Stimulated activated CD4-positive, alpha-beta T cell treated with anti-CD3 and anti-CD28 coated beads, Interleukin-15, amount 100 ng/mL, for 1 hour (primary cell): ENCODE measurements at places on chromosomes 3 and 15.

DNA sequence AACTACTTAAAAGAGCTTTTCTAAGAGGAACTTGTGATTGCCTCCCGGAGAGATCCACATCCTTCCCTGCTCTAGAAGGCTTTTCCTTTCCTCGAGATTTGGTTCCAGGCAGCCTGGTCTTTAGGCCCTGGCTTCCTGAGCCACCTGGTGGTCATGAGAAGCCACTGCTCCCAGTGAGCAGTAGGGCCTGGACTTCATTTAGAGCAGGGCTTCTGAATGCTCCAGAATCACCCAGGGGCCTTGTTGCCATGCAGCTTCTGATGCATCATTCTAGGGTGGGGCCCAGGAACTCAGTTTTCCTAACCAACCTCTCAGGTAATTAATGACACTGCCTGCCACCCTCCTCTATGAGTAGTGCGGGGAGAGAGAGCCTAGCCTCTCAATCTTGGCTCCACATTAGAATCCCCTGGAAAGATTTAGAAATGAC is 29.6 kb downstream of the PSMD6 start:
- DNase-seq = peak; percentile 23

GRCh38 chr3:164781755-164782154 is 296.5 kb downstream of the SI start:
- DNase-seq = no peak

DNA sequence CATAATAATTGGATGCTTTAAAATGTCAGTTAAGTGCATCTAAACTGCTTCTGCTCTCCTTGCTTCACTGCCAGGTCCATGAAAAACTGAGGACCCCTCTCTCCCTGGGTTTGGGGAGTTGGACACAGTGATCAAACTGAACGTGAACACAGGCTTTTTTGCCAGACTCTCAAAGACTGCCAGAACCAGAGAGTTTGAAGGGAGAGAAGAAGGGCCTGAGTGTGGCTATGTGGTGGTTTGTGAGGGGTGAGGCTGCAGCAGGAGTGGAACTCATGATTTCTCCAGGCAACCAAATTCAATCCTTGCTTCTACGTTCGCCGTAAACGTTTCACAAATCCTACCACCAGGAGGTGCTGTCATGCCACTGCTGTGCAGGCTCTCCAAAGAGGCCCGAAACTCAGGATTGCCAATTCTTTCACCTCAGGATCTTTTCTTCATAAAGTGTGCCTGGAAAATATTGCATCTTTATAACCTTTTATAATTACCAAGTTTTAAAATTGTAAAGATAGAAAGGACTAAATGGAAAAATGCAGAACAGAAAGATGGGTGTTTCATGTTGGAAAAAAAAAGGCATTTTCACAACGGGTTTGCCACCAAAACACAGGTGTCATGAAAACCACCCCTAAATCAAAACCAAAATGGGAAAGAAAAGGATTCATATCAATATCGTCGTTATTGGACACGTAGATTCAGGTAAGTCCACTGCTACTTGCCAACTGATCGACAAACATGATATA is 19.7 kb downstream of the TM4SF4 start:
- DNase-seq = no peak

GRCh38 chr3:69866988-69867720 is 127.9 kb downstream of the MITF start:
- no peak for DNase-seq

- no peak for DNase-seq
Observed at GRCh38 chr15:68228971-68229385, 550 bp downstream of the CLN6 start.

DNA sequence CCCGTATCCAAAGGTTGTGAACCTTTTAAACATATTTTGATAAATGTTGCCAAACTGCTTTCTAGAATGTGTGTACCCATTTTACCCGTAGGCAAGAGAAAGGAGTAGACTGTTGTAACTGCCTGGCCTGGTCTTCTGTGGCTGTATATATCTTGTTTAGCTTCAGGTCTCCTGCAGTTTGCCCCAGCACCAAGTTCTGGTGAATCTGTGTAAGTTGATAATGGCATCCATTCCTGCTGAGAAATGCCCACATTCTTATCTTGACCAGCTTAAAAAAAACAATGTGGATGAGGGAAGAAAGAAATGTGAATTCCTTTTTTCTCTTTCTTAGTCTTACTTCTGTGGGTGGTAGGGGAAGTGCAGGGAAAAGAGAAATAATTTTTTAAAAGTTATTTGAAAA is 53.3 kb upstream of the TLE3 start:
- no peak for DNase-seq

DNA sequence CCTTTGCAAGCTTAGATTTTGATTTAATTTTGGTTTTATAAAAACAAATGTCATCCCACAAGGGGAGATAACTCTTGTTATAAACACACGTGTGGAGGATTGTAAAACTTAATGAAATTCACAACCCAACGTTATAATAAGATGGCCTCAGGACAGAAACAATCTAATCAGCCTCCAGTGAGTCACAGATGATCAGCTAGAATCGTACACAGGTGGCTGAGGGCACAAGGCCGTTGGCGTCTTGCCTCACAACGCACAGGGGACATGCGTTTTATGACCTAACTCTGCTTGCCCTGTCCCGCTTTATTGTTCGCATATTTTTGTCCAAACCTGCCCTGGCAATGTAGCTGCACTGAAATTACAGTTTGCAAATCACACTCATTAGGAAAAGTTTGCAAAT is 121.9 kb upstream of the PDZRN3 start:
- no peak for DNase-seq

DNA sequence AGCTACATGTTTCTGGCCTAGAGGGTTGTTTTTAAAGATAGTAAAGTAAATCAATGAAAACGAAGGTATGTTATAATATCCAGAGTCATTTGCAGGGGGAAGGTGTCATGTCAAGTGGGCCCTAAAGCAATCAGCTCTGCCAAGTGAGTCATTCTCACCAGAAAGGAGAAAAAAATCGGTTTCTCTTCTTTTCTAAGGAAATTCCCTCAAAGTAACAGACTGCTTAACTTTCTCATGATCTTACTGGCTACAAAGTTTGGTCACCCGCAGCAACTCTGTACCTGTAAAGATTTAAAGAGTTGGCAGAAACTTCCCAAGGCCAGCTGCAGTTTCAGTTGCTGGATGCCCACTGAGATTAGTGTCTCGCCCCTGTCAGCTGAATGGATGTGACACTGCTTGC is 5.5 kb upstream of the FSIP1 start:
- DNase-seq = no peak

DNA sequence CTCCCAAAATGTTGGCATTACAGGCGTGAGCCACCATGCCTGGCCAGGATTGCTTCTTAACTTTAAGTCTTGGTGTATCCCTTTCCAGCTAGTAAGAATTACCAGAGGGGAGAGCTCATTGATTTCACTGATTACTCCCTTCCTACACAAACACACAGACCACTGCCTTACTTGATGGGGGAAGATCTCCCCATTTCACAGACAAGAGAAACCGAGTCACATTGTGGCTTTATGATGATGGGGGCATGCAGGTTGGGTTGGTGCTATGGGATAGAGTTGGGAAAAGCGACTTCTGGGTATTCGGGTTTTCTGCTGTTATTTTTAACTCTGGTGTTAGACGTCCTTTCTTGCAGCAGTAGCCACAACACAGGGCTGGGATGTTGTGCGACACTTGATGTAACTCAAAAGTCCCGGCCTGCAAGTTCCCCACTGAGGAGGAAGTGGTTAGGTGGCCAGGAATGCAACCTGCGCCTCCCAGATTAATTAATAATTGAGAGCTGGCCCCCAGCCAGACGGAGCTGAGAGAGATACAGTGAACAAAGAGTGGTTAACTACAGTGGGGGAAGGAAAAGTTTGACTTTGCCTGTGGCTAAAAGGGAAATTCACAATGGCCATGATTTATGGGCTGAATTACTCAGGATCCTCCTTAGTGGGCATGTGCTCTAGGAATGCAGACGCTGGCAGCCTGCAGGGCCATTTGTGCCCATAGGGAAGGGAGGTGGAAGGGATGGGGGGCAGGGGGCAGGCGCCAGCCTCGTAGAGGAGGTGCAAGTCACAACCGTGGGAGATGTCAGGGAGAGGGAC is 63.6 kb downstream of the SMAD6 start:
- DNase-seq = no peak

DNA sequence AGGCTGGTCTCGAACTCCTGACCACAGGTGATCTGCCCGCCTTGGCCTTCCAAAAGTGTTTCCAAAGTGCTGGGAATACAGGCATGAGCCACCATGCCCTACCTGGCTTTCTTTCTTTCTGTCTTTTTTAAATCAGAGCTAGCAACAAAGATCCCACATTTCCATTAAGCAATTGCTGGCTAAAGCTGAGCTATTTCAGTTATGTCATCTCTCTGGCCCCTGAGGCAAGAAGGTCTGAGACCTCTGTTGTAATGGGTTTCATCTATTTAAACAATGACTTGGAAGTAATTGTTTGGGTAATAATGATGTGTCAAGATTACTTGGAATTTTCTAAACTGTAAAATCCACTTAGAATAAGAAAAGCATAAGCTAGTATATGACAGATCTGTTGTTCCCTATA is 30.2 kb upstream of the CRBN start:
- no peak for DNase-seq

GRCh38 chr15:78943692-78944091 is 1.2 kb downstream of the CTSH start:
- no peak for DNase-seq

GRCh38 chr15:67774626-67775025 is 50.7 kb upstream of the SKOR1 start:
- no peak for DNase-seq

DNA sequence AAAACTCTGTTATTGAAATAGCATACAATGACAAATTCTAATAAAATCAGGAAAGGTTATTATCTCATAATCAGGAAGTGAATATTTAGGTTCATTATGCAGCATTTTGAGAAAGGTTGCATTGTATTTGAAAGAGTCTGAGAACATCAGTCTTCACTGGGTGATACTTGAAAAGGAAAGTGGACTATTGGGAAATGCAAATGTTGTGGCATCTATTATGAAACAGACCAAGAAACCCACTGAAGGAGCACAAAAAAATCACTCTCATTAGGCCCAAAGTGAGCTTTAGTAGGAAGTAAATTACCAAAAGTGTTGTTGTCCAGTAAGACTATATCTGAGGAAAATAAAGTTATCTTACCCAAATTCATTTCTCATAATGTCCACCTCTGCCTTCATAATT is 90.8 kb downstream of the ZPLD1 start:
- no peak for DNase-seq

- DNase-seq = no peak
Observed at GRCh38 chr3:117706037-117706436, 996.5 kb downstream of the TUSC7 start.

DNA sequence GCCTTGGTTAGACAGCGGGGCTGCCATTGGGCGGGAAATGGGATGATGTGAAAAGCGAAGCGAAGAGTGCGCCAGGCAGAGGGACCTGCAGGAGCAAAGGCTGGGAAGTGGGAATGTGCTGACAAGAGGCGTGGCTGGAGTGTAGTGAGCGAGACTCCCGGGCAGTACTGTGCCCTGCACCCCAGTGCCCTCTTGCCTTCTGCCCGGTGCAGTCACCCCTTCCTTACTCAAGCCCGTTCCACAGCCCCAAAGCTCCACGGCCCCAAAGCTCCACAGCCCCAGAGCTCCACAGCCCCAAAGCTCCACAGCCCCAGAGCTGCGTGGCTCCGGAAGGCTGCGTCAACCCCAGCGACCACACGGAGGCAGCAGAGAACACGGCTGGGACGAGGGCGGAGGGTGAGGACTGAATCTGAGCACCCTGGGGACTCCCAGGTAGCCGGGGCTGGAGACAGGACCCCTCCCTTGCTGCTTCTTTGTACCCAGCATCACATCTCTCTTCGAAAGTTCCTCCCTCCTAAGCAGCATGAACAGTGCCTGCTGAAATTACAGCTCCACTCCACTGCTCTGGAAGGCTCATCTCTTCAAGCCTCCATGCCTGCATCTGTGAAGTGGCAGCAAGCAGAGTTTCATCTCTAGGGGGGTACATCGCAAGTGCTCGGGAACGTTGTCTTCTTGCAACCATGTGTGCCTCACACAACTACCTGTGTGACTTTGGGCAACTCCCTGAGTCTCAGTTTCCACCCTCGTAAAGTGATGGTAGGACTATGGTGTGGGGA is 108.9 kb downstream of the FBLN2 start:
- peak; percentile 66 for DNase-seq

GRCh38 chr15:88745696-88746095 is 57.5 kb upstream of the ACAN start:
- DNase-seq = no peak
